ENCODE measurements at places on chromosomes 2 and 18.

GRCh38 chr2:25021791-25022362 is 20.0 kb upstream of the EFR3B start:
- no peak for DNase-seq

DNA sequence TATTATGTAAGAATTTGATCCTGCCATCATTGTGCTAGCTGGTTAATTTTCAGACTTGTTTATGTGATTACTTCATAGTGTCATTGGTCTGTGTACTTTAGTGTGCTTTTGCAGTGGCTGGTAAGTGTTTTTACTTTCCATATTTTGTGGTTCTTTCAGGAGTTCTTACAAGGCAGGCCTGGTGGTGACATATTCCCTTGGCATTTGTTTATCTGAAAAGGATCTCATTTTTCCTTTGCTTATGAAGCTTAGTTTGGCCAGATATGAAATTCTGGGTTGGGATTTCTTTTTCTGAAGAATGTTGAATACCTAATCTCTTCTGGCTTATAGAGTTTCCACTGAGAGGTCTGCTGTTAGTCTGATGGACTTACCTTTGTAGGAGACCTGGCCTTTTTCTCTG is 72.8 kb upstream of the MC4R start:
- no peak for DNase-seq

DNA sequence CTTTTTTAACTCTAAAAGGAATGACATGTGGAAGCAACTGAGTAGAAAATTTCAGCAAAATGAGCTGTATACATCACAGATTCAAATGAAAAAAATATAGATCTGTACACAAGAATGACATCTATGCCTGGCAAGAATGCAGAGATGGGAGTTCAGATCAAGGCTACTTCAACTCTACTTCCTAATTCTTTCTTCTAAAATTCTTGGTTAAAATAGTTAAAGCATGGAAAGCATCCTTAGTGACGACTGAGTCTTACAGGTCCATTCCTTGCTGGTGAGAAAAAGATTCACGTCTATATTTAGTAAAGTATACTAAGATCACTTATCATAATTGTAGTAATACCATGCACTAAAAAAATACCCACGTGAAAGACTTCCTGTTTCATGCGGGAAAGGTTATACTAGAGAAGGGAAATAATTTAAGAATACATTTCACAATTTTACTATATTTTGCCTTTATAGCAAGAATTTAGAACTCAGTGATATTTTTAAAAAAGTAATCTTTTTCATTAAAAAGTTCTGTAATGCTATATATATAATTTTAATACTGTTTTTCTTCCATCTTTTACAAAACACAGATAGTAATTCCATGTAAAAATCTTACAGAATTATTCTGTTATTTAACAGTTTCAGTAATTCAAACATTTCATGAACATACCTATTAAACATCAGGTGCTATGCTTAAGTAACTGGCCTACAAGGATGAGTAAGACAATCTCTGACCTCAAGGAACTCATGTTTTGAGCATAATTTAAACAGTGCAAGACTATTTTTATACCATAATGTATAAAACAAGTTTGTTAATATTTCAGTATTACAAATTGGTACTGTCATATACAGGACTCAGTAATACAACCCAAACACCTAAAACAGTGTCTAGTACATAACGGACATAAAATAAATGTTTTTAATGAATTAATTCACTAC is 159.6 kb downstream of the BAZ2B start:
- DNase-seq, result no peak

GRCh38 chr2:153871231-153872221 is at the start of gene GALNT13:
TSS of gene GALNT13 (plus strand) at chr2:153871922.
- no peak for DNase-seq

GRCh38 chr2:160253440-160254188 is 53.5 kb upstream of the ITGB6 start:
- no peak for DNase-seq

DNA sequence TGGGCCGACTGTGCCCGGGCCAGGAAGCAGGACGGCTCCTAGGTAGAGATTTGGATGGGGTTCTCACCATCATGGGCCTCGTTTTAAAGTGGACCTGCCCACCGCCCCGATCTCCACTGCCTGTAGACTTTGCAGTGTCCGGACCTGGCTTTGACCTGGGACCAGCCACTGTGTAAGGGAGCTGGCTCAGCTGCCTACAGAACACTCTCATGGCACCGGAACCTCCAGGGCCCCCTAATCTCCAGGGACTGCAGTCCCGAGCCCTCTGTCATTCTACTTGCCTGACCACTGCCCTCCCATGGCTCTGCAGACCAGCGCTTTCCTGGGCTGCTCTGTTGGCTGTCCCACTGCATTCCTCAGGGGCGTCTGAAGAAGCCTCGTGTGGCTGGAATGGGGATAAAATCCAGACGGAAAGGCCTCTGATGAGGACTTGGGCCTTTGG is 120.8 kb downstream of the GLI2 start:
- no peak for DNase-seq

DNA sequence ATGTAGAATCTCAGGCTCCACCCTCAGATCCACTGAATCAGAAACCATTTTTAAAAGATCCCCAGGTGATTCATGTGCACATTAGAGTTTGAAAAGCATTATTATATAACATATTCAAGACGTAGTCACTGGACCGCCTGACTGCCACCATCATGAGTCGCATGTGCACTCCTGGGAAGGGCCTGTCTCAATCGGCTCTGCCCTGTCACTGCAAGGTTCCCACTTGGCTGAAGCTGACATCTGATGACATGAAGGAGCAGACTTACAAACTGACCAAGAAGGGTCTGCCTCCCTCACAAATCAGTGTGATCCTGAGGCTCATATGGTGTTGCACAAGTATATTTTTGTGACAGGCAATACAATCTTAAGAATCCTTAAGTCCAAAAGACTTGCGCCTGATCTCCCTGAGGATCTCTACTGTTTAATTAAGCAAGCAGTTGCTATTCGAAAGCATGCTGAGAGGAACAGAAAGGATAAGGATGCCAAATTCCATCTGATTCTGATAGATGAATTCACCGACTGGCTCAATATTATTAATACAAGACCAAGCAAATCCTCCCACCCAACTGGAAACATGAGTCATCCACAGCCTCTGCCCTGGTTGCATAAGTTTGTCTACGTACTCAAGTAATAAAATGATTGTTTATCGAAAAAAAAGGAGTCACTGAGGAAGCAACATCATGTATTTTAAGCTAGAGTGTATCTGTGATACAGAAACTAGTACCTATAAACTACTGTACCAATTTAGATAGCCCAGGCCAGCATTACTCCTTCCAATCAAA is 26.2 kb downstream of the ATAD2B start:
- no peak for DNase-seq

- no peak for DNase-seq
Measured at GRCh38 chr2:130755256-130756052, at the start of gene AMER3. TSS of gene AMER3 (plus strand) at chr2:130755540. CDS start at chr2:130762073, 6,533 bp downstream.

- peak; percentile 35 for DNase-seq
Measured at GRCh38 chr18:12946549-12947284, 1.1 kb upstream of the SEH1L start.

- no peak for DNase-seq
Measured at GRCh38 chr2:38267270-38267925, 109.7 kb downstream of the ATL2 start.

DNA sequence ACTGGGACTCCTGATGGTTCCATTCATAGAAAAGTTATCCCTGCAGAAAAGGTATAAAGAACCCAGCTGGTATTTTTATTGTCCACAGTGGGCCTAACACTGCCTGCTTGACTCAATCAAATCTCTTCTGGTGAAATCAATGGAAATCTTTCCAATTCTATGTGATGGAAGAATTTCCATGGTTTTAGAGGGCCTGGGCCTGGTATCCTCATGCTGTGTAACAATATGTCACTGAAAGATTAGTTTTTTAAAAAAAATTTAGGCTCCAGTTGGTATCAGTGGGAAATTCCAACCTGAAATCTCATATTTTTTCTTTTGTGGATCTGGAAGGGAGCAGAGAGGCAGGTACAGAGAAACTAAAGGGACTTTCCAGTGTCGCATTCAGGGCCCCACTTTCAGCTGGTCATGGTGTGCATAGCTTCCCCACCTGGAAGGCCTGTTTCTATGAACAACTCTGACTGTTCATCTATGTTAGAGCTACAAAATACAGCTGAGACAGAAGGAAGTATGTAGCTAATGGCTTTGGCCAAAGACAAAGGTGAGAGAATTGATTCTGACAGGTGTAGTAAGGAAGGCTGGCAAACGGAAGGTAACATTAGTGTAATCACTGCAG is 20.9 kb downstream of the NEB start:
- DNase-seq, result no peak

GRCh38 chr18:27004056-27004829 is 138.7 kb upstream of the AQP4 start:
- DNase-seq, result peak; percentile 37

GRCh38 chr2:227374158-227374557 is 4.9 kb downstream of the TM4SF20 start:
- DNase-seq, result no peak

DNA sequence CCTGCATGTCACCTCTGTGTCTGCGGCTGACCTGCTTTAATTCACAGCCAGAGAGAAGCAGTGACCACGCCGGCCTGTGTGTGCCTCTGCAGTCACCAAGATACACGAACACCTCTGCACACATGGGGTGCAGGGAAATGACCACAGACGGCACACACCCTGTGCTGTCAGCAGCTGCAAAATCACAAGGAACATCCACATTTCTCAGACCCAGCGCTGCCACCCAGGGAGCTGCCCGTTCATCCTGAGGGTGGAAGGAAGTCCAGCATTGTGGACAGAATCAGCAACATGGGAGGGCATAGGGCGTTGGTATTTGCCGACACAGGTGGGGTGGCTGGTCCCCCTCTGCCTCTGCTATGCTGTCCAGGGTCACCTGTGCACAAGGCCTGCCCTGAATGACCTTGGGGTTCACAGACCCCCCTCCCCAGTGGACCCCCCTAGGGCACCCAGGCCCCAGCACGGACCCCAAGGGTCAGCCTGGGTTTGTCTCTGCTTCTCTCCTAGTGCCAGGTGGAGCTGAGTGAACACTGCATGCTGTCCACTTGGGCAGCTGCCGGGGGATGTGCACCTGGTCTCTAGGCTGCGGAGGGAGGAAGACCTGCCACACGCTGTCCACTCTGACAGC is 107.4 kb downstream of the PXDN start:
- no peak for DNase-seq

- no peak for DNase-seq
Measured at GRCh38 chr18:61394983-61395382, 61.8 kb downstream of the CDH20 start.

- DNase-seq, result no peak
Measured at GRCh38 chr2:183035298-183035953, 2.8 kb downstream of the NCKAP1 start.

DNA sequence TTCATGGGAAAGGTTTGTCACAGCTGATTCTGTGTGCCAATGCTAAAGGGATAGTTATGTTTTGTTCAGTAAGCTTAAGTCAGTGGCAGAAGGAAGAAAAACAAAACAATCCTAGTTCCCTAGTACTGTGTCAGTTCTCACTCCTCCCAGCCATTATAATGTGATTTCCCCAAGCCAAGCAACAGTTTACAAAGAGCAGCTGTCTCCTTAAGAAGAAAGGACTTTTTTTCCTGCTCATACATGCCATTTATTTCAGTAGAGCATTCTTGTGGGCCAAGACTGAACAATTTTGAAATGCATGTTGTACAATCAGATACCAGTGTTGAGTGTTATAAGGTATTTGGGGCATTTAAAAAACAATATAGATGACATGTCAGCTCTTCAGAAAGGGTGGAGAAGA is 52.1 kb downstream of the NEMP2 start:
- DNase-seq, result no peak

GRCh38 chr2:174450021-174450816 is 36.6 kb downstream of the GPR155 start:
- DNase-seq, result no peak

DNA sequence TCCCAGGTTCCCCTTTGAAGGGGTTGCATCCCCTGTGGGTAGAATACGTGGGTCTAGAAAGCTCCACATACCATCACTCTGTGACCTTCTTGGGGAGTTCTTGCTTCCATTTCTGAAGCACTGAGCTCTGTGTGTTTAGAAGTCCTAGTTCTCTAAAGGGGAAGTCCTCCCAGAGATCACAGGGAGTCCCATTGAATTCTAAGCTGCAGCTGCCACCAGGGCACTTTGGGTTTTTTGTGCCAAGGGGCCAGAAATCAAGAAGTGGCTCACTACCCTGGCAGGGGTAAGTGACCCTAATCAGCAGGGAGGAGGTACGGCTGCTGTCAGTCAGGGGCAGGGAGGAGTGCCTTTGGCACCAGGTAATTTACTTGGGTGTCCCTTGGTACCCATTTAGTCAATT is 70.9 kb downstream of the EHD3 start:
- no peak for DNase-seq

DNA sequence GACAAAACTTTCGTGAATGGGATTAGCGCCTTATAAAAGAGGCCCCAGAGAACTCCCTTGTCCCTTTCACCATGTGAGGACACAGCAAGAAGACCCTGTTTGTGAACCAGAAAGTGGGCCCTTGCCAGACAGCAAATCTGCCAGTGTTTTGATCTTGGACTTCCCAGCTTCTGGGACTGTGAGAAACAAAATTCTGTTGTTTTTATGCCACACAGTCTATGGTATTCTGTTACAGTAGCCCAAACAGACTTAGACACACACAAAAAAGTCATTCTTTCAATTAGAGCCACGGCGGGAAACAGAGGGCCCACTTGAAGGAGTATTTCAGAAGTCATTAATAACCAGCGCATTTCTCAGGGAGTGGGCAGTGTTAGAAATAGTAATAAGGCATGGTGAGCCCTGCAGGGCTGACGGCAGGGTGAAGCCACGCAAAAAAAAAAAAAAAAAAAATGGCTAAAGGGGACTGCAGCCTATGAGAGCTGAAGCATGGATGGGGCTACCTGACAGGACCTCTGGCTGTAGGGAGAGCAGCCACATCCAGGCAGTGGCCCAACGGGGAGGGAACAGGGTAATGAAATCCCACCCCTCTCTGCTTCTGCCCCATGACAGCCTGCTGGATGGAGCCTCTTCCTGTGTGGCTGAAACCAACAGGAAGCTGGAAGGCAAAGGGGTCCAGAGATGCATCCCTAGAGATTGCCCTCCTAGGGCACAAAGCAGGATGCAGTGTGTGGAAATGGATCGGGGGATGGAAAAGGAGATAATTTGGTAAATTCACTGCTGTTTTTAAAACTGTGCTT is 189.3 kb downstream of the KCNS3 start:
- DNase-seq, result no peak

GRCh38 chr18:79940126-79940813 is 11.2 kb downstream of the SLC66A2 start:
- no peak for DNase-seq

DNA sequence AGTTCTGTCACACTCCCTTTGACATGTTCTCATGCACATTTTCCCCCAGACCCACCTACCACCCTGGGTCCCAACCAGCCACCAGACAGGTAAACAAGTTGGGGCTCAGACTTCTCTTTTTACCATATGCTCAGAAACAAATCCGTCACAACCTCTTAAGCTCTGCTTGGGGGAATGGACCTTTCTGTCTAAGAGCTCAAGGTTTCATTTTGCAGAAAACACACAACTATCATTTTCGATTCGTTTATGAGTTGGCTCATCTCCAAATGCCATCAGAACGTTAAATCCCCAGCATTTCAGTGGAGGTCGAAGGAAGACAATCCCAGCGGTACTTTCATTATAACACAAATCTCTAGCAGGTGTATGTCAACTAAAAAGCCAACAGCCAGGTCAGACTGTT is 30.6 kb upstream of the NCK2 start:
- no peak for DNase-seq
